ENCODE measurements at places on chromosomes 6 and 20.

- no peak for DNase-seq
Observed at GRCh38 chr6:15945593-15946159, 183.2 kb upstream of the MYLIP start.

GRCh38 chr6:87660226-87660911 lies 41.7 kb downstream of the AKIRIN2 start:
- DNase-seq: no peak

DNA sequence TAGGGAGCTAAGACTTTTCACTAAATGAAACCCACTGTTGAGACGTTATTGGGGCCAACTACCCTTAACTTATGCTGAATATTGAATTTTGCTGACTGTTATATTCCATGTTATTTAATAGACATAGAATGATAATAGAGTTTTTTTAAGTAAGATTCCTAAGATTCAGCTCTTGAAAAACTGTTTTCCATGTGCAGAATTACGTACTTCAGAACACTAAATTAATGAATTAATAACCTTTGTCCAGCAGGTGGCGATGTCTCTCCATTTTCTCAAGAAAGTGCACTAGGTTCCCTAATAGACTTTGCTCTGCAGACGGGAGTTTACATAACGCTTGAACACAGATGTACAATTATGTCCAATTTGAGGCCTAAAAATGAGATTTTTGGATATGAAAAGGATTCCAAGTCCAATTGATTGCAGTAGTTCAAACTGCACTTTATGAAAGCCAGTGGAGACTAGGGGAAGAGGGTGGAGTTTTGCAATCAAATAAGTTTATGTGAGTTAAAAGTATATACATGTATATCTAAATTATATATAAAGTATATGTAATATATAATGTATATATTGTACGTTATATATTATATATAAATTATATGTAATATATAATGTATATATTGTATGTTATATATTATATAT lies 282.1 kb downstream of the UST start:
- DNase-seq: peak; percentile 68

GRCh38 chr6:32472781-32473375 lies 33.2 kb downstream of the HLA-DRA start:
- DNase-seq: no peak

GRCh38 chr6:150806790-150807189 lies 58.7 kb upstream of the MTHFD1L start:
- no peak for DNase-seq

DNA sequence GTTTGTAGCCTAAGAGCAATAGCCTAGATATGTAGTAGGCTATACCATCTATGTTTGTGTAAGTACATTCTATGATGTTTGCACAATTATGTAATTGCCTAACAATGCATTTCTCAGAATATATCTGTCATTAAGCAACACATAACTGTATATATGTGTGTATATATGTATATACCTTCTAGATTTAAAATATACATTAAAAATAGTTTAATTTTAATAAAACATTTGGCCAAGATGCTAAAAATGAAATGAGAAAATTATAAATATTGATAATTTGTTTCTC lies 20.6 kb downstream of the SESN1 start:
- DNase-seq: no peak

- DNase-seq: no peak
Observed at GRCh38 chr6:40933864-40934263, 105.2 kb downstream of the UNC5CL start.

GRCh38 chr6:134123666-134124208 lies 71.3 kb upstream of the SLC2A12 start:
- DNase-seq: no peak

DNA sequence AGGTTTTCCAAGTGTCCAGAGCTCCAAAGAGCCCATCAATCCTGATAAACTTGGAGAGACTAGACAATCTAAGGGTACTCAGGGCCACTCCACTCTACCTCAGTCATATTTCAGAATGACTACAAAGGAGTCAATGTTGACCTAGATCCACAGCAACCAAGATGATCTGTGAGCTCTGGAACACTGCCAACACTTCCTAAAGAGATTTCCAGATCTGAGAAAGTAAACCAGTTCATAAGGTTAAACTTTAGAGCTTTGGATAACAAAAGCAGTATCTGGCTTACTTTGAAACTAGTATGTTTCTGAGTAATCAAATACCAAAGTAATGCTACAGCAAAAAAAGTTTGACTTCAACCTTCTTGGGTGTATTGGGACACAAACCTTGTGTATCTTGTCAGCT lies 122.7 kb downstream of the BTBD9 start:
- DNase-seq: no peak

DNA sequence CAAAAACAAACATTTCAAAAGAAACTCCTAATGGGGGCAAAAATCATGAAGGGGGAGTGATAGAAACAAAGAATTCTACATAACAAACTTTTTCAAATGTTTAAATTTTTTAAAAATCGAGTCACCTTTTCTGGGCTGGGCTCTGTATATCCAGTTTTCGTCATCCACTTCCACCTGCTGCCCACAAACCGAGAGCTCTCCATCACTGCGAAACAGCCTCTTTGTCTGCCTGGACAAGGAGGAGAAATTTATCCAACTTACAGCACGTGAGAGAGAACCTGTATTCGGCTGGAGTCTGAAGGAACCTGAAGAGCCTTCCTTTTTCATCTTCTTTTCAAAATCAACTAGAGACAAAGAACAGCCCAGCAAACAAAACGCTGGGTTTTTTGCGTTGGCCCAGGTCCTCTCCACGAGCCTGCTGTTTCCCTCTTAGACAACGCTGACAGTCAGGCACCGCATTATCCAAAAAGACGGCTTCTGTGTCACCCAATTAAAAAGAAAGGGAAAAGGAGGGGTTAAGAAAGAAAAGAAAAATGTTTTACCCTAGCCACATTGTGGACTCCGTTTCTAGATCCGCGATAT lies 72.4 kb upstream of the NHSL1 start:
- no peak for DNase-seq

DNA sequence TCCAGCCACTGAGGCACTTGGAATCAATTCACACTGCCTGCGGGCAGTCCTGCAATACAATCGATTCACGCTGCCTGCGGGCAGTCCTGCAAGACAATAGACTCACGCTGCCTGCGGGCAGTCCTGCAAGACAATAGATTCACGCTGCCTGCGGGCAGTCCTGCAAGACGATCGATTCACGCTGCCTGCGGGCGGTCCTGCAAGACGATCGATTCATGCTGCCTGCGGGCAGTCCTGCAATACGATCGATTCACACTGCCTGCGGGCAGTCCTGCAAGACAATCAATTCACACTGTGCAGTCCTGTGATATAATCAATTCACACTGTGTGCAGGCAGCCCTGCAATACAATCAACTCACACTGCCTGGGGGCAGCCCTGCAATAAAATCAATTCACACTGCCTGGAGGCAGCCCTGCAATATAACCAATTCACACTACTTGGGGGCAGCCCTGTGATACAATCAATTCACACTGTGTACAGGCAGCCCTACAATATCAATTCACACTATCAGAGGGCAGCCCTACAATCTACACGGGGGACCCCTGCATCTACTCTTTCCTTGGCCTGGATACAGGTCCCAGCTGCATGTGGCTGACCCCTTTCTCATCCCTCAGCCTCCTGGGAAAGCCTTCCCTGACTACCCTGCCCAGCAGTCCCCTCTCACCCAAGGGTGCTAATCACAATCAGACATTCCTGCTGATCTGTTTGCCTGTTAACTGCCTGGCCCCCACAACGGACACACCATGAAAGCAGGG lies 10.4 kb downstream of the TAF4 start:
- DNase-seq: no peak

DNA sequence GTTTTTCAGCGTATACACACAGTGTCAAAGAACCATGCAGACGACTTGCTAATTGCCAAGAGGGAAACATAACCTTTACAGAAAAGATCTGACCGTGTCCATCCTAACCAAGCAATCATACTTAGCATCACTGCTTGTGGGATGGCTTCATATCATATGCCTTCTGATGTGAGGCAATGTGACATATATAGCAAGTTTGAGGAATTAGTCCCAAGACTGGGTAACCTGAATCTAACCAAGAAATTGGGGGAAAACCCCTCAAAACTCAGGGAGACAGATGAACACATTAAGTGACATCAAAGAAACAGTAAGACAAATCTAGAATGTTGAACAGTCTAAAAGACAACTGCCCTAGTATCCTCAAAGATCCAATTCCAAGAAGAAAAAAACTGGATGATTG lies 18.4 kb downstream of the GNL1 start:
- DNase-seq: no peak

GRCh38 chr6:46324706-46325105 lies 153.9 kb upstream of the ENPP5 start:
- no peak for DNase-seq

DNA sequence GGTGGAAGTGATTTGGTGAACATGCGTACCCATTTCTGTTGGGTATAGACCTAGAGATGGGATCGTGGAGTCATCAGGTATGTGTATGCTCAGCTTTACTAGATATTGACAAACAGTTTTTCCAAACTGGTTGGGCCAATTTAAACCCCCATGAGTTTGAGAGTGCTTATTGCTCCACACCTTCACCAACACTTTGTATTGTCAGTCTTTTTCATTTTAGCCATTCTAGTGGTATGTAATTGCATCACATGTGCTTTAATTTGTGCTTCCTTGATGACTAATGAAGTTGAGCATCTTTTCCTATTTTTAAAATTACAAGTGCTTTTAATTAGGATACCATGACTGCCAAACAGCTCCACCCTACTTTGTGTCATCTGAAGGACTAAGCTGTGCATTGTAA lies 158.9 kb upstream of the AKIRIN2 start:
- DNase-seq: no peak

GRCh38 chr6:99467509-99468106 lies 42.5 kb upstream of the PNISR start:
- no peak for DNase-seq

DNA sequence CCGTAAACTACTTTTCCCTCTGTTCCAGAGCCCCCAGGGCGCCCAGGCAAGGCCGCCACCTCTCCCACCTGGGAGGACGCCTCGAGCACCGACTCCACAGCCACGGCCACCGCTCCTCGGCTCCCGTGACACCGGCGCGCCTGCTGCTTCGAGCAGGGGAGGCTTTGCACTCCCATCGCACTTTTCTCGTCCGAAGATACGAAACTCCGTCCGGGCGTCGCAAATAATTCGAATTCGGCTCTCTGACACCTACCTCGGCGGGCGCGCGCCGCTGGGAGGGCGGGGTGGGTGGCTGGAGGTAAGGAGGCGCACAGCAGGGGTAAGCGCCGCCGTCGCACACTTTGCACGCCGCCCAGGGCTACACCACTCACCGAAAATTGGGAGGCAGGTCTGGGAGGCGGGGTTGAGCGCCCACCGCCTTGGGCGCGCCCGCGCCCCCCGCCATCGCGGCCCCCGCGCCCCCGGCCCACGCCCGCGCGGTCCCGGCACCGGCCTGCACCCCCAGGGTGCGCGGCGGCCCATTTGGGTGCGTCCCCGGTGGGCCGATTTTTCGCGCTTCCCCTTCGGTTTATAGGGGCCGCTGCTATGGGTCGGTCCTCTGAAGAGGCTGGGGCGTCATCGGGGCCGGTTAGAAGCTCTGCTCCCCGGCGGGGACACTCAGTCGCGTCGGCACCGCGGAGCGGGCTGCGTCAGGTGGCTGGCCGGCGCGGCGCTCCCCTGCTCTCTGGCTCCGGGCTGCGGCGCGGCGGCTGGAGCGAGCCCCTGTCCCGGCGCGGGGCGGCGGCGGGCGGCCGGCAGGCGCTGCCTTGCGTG lies 36.2 kb downstream of the GNAS start:
- peak; percentile 73 for DNase-seq

- DNase-seq: no peak
Observed at GRCh38 chr6:163745536-163746400, 331.2 kb downstream of the QKI start.

- DNase-seq: no peak
Observed at GRCh38 chr6:66396549-66396948, 689.5 kb upstream of the EYS start.

DNA sequence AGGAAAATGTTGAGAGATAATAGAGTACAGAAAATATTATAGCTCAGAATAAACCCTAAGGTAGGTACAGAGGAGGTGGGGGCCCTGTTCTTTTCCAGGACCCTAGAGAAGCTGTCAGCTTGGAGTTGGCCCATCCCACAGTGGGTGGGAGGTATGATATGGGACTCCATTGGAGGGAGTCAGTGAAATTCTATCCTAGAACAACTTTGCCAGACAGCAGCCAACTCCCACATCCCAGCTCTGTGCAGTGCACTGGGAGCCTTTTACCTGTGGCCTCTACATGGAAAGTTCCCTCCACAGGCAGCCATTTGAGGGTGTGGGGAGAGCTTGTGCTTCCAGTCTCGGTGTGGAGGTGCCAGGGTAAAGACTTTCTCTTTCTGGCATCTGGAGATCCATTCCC lies 36.8 kb upstream of the CLIC5 start:
- no peak for DNase-seq

DNA sequence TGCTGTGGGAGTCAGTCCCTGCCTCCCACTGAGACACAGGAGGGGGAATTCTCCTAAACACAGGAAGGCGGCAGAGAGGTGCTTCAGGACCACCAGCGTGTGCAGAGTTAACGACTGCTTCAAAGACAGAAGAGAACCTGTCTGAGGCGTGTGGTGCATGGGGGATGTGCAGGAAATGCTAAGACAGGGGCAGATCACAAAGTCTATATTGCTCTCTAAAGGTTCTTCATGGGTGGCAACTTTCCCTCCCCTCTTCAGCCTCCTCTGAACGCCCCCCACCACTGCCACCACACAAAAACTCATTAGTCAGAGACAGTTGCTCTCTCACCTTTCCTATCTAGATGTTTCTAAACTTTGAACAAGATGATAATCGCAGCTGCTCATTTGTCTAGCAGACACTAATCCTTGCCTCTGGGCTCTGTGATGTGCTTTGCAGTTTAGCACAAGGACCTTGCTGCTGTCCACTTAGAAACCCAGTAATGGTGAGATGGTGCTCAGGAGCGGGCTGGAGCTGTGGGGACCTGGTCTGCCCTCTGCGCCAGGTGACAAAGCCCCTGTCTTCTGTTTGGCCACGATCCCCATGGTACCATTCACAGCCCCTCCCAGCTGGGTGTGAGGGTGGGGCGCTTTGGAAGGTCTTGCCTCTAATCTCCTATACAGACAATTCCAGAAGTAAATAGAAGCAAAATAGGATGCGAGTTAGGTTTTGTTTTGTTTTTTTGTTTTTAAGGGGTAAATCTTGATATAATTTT lies 219.6 kb downstream of the NRN1 start:
- no peak for DNase-seq
